ENCODE measurements at places on chromosomes 6 and 20.

- no peak for DNase-seq
Measured at GRCh38 chr6:81612136-81612535, 140.3 kb downstream of the TENT5A start.

DNA sequence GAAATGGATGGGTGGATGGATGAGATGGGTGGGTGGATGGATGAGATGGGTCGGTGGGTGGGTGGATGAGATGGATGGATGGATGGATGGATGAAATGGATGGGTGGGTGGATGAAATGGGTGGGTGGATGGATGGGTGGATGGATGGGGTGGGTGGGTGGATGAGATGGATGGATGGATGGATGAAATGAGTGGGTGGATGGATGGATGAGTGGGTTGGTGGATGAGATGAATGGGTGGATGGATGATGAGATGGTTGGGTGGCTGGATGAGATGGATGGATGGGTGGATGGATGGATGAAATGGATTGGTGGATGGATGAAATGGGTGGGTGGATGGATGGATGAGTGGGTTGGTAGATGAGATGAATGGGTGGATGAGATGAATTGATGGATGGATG is 35.7 kb downstream of the THBS2 start:
- DNase-seq, result no peak

DNA sequence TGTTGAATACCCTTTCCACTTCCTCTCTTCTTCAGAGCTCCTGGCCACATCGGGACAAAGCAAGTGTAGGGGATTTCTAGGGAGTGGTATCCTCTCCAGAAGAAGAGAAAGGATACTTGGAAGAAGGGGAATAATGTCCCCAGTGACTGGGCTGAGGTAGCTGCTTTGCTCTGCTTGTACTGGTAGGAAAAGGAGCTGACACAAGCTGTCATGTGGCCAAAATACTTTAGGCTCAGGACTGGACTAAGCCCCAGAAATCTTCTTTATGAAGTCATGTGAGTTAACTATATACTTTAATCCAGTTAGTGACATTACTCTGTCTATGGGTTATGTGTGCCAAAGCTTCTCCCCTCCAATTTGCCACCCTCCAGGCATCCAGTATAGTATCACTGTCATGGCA is 40.5 kb downstream of the AKIRIN2 start:
- no peak for DNase-seq

- DNase-seq, result no peak
Measured at GRCh38 chr6:116127771-116128493, 2.0 kb upstream of the COL10A1 start.

GRCh38 chr6:149948011-149948410 is 6.2 kb downstream of the ULBP2 start:
- no peak for DNase-seq

- no peak for DNase-seq
Measured at GRCh38 chr20:56634735-56635385, 5.8 kb downstream of the TFAP2C start.

DNA sequence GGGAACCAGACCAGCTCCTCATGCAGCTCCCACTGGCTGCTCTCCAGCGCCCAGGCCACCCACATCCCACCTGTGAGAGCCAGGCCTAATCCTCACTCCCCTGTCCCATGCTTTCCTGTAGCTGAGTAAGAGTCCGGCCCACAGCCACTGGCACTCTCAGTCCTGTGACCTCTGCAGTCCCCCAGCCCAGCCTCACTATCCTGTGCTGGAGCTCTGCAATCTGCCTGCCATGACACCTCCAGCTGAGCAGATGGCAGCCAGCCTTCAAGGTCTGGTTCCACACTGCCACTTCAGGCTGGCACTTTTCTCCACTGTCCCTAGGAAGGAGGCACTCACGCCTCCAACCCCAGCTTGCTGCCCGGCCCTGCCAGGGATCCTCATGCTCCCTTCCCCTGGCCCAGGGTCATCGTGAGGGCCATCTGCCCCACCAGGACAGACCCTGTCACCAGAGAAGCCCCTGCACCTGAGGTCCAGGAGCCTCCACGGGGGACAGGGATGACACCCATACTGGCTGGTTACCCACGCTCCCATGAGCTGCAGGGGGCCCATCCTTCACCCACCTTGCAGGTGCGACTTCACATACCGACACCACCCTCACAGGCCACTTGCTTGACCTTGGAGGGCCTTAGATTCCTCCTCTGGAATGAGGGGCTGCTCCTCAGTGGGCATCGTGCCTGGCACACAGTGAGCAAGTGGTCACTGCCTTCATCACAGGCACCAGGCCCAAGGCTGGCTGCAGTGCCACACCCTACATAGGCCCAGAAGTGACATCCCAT is 100.1 kb downstream of the ASXL1 start:
- no peak for DNase-seq

DNA sequence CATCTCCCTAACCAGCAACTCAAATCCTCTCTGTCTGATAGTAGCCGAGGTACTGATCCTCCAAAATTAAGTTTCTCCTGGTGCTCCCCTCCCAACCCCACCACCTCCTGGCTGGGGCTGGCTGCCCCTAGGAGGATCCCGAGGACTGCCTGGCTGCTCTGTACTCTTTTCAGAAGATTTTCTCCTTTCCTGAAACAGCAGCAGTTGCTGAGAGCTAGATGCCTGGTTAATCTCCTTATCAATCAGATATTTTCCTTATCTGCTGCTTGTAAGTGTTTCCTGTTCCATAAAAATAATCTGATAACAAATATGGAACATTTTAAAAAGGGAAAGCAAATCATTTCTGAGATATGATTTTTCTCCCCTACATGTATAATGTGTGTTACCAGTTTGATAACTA is 52.8 kb downstream of the ZMYND8 start:
- no peak for DNase-seq

GRCh38 chr6:165167311-165167710 is 142.1 kb downstream of the C6orf118 start:
- DNase-seq, result no peak

GRCh38 chr6:21214738-21215448 is 378.7 kb upstream of the SOX4 start:
- no peak for DNase-seq

GRCh38 chr20:15396026-15396425 is 1058.6 kb upstream of the FLRT3 start:
- DNase-seq, result no peak

DNA sequence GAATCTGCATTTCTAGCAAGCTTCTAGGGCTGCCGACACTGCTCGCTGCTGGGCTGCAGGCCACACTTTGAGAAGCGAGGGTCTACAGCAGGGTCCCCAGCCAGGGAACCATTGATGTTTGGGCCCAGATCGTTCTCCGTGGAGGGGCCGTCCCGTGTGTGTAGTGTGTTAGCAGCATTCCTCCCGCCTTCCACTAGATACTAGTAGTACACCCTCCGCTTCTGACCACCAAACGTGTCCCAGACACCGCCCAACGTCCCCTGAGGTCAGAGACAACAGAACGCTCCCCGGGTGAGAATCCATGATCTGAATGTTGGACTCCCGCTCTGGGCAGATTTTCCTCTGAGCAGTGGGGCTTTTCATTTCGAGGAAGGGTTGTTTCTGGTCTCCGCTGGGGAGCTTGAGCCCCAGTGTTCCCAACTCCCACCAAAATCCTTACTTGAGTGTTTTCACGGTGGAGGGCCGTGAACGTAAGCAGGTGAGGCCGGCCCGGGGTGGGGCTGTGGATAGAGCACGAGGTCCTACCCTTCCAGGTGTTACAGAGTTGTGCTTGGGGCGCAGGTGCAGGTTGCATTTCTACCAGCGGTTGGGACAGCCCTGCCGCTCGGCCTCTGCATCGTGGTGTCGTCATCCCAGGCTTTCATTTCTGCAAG is 124.6 kb downstream of the SYCP2 start:
- no peak for DNase-seq

- no peak for DNase-seq
Measured at GRCh38 chr20:408843-409696, 971 bp downstream of the RBCK1 start.

DNA sequence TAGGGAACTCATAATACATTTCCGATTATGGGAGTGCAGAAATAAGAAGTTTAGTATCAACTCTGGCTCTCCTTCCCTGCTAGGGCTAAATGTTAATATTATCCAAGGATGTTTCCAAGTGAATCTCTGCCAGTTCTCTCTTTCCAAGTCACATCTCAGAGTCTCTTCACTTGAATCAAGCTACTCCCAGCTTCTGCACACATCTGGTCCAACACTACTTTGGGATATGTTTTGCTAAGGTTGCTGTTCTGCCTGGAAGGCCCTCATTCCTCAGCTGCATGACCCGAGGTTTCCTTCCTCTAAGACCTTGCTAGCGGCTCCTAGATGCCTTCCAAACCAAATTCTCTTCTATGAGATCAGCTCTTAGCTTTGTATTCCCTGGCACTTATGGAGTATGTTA is 331.8 kb downstream of the GJA1 start:
- DNase-seq, result no peak

- no peak for DNase-seq
Measured at GRCh38 chr20:33604084-33604990, 57.8 kb upstream of the C20orf144 start.

DNA sequence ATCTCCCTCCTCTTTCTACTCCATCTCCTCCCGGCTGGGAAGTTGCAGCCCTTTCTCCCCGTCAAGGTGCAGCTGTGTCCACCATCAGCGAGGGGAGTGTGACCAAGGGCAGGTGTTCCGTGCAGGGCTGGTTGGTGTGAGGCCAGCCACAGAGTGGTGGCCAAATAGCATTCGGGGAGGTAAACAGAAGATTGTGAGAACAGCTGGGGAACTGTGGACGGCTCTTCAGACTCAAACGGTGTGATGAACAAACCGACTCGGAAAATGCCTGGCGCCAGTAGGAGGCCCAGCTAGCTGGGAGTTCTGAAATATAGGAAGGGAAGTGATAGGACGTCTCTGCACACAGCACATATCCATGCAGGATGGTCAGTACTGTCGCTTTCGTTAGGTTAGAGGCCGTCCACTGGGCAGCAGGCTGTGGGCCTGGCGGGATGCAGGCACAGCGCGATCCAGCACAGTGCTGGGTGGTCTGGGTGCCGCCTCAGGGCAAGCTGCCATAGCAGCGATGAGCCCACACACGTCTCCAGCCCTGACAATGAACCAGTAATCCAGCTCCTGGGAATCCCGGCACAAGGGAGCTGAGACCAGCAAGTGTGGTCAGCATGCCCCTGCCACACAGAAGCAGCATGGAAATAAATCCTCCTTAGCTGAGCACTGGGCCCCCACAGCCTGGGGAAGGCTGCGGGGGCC is 258.1 kb downstream of the TAF4 start:
- DNase-seq, result no peak

- no peak for DNase-seq
Measured at GRCh38 chr6:87672641-87673040, 29.4 kb downstream of the AKIRIN2 start.

DNA sequence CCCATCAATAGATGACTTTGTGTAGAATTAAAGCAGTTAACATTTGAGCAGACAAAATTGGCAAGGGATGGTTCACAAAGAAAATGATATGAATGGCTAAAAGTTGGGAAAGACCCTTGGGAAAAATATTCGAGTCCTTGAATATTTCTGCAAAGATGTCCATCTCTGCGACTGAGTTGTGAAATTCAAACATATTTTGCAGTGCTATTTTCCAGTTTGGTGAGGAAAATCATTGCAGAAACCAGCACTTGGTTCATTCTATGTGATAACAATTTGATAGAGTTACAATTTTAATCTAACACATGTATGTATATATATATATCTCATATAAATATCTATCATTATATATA is 6.1 kb upstream of the PRELID3B start:
- no peak for DNase-seq

DNA sequence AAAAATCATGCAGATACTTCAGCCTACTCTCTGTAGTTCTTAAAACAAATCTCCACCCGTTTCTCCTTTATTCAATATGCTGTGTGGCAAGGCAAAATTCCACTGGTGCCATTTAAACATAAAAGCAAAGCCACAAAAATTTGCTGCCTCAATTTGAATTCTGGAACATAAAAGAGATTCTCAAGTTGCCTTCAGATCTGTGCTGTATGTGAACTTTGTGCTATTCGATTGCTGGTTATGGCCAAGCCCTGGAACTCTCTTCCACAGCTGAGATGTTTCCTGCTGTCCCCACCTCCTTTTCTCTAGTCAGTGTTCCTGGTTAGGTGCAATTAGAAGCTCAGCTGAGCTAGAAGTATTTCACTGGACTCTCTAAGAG is 395.3 kb upstream of the BTBD3 start:
- DNase-seq, result no peak

GRCh38 chr6:40512340-40512739 is 74.8 kb downstream of the LRFN2 start:
- no peak for DNase-seq

GRCh38 chr6:44000164-44000842 is 126.9 kb downstream of the MRPL14 start:
- DNase-seq, result no peak

DNA sequence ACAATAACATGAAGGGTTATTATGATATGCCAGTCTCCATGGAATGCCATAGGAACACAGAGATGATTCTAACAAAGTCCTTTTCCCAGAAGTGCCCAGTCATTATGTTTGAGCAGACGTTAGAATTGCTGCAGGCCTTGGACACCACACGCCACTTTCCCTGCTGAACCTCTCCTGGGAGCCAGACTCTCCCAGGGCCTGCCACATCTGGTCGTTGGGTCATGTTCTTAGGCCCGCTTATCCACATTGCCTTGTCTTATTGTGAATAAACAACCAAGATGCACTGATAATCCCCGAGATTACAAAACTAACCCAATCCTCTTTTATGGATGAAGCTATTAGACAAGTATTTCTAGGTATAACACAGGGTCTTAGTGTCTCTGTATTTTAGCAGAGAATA is 276.5 kb upstream of the CITED2 start:
- no peak for DNase-seq

DNA sequence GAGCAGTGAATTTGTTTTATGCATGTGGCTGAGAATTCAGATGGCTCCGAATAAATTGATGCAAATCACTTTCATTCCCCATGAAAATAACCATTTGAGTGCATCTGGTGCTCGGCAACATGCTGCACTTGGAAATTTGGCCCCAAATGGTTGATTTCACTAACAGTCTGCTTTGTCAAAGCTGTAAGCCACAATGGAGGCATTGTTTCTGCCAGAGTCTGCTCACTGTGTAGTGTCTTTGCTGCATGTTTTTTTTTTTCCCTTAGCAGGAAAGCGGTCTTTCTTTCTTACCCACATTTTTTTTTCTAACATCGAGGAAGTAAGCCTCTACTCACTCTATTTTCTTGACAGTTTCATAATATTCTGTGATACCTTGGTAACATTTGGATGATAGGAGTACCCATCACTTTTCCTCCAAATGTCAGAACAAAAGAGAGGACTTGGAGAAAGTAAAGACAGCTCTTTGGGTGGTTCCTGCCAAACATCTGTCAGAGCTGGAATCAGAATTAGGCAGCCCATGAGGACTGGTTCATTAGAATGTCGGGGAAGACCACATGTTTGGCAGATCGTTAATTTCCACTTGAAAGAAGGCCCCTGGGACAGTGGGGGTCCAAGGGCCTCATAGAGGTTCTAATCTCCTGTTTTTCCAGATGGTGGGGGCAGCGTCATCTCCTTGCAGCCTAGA is 149.5 kb downstream of the DOK5 start:
- no peak for DNase-seq
